ENCODE measurements at places on chromosomes 16 and 17.

DNA sequence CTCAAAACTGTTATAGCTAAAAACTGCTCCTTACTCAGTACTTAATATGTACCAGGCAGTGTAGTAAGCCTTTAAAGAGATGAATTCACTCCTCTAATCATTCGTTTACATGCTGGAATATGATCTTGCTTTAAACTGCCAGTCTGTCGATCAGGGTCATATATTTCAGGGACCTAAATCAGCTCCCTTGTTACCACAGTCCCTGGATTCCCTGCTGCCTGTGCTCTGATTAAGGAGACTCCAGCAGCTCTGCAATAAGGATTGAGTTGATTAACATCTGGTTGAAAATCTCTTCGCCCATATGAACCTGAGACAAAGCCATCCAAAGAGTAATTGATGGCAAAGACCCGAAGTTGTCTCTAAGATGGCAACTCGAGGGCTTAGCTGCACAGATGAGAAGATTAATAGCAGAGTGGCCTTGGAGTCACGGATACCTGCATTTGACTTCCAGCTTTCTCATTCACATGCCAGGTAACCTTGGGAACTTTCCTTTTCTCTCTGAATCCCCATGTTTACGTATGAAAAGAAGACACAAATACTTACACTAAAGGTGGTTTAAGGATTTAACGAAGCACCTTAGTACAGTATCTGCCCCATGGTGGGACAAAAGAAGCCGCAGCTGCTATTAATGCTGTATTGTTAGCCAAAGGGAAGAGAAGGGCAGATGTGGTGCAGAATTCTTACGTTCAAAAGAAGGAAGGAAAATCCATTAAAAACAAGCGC, 68.2 kb downstream of the VAT1L start:
- no peak for DNase-seq

DNA sequence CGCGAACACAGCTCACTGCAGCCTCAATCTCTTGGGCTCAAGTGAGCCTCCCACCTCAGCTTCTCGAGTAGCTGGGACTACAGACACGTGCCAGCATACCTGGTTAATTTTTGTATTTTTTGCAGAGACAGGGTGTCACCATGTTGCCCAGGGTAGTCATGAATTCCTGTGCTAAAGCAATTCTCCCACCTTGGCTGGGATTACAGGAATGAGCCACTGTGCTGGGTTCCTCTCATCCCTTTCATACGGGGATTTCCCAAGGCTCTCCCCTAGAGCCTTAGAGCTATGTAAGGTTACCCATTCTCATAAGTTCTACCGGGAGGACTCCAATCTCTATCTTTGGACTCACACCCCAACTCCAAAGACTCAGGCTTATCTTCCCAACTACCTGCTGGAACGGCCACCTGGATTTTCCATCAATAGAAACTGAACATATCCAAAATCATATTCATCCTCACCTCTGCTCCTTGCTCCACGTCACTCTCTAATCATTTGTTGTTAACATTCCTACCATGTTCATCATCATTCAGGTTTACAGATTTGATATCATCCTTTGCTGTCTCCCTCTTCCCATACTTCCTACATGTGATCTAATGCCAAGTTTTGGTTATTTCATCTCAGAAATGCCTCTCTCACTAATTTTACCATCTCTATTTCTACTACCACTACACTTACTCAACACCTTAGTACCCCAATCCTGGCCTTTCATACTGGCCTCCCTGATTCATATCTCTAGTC, 92.5 kb downstream of the NCOR1 start:
- DNase-seq, result no peak

GRCh38 chr17:2892305-2892971, 96.2 kb downstream of the RAP1GAP2 start:
- DNase-seq, result no peak

GRCh38 chr16:77422196-77422784, 12.5 kb downstream of the ADAMTS18 start:
- DNase-seq, result no peak

DNA sequence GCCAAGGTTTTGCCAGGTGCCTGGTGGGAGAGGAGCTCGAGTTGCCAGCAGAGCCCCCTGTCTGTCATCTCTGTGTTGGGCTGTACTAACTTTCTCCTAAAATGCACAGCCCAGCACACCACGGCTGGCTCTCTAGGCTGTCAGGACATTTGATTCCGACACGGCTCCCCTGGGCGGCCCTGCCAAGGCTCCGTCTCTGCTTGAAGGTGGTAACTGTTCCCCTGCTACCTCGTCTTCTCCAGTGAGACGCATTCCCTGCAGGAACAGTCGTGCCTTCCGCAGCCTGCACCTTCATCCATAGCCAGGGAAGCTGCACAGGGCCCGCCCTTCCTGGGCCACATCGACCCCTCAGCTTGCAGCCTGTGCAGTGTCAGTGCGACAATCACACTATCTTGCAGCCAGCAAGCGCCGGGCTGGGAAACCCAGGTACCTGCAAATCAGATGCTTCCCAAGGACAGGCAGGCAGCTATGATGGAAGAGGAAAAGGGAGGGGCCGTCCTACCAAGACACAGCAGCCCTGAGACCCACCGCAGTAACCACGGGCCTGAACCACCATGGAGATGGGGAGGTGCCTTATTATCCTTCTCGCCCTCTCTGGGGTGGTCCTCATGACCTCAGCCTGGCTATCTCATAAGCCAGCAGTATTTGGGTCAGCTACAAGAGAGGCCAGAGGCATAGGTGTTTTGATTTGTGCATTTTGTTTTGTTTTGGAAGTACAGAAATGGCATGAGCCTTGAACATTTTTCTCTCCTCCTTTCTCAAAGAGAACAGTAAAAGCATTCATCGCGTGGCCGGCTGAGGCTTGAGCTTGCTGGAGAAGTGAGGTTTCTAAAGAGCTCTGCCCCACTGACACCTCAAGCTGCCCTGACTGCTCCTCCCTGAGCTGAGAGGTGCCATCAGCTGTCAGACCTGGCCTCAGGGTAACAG, 361.7 kb upstream of the TNRC6C start:
- no peak for DNase-seq

- DNase-seq, result peak; percentile 6
Observed at GRCh38 chr16:11361701-11362451, 16.6 kb downstream of the RMI2 start.

GRCh38 chr16:75121949-75122568, 5.5 kb upstream of the LDHD start:
- no peak for DNase-seq

- DNase-seq, result no peak
Observed at GRCh38 chr17:47222047-47222446, 12.9 kb downstream of the MYL4 start.

DNA sequence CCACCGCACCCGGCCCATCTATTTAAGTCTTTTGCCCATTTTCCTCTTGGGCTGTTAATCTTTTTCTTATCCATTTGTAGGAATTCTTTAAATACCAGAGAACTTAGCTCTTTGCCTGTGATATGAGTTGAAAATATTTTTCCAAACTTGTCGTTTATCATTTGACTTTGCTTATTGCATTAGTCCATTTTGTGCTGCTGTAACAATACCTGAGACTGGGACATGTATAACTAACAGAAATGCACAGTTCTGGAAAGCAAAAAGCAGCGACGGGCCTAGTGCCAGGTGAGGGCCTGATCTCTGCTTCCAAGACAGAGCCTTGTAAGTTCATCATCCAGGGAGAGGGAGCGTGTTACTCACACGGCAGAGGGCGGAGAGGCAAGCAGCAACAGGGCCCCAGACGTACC, 25.6 kb upstream of the BHLHA9 start:
- DNase-seq, result no peak

DNA sequence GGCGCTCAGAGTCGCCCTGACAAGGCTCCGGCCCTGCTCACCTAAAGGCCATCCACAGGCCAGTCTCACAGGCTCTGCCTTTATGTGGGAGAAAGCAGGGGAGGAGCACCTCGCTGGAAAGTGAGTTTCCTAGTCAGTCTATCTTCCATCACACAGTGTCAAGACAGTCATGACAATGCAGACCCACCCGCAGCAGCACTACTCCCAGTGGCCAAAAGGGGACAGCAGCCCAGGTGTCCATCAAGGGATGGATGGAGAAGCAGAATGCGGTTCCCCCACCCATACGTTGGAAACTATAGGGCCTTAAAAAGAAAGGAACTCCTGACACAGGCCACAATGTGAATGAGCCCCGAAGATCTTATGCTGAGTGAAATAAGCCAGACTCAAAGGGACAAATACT, 226.8 kb downstream of the ENGASE start:
- no peak for DNase-seq

DNA sequence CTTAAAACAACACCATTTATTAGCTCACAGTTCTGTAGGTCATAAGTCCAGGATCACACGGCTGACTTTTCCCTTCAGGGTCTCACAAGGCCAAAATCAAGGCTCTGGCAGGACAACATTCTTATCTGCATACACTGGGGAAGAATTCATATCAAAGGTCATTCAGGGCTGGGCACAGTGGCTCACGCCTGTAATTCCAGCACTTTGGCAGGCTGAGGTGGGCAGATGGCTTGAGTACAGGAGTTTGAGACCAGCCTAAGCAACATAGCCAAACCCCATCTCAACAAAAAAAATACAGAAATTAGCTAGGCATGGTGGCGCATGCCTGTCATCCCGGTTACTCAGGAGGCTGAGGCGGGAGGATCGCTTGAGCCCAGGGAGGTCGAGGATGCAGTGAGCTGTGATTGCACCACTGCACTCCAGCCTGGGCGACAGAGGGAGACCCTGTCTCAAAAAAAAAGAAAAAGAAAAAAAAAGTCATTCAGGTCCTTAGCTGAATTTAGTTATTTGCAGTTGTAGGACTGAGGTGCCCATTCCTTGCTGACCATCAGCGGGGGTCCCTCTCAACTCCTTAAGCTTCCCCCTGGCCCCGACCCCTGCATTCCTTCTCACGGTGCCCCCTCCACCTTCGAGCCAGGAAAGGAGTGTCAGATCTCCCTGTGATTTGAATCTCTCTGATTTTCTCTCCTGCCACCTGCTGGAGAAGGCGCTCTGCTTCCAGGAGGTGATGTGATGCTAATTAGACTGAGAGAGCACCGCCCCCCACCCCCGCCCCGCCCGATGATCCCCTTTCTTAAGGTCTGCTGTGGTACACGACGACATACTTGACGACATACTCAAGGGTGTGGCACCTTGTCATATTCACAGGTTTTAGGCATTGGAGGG, 91.8 kb upstream of the CLEC18A start:
- DNase-seq, result no peak

DNA sequence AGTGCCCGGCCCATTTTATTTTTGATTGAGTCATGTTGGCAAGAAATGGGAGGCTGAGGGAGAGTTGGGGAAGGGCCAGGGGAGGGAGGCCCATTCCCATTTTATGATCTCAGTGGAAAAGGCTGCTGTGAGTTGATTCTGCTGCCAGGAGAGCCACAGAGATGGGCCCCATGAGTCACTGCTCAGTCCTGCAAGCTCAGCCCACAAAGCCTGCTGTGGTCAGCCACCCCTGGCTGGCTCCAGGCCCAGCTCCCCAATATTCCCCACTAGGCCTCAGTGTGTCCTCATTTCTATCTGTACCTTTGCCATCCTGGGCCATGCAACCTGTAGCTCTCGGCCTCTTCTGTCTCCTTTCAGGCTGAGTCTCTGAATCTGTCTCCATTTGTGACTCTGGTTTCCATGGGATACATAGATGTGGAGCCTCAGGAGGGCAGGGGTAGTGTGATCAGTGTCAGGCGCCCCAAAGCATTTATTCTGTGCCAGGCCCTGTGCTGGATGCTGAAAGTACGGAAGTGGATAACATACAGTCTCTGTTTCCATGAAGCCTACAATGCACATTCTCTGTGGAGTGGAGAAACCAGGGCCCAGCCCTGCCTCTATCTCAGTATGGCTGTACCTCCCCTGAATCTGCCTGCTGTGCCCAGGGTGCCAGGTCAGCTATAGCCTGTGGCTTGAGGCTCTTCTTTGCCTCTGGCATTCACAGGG, 1.9 kb upstream of the PLEKHG4 start:
- DNase-seq, result no peak

GRCh38 chr16:87459027-87459426, 33.8 kb downstream of the ZCCHC14 start:
- DNase-seq, result no peak

- DNase-seq, result no peak
Observed at GRCh38 chr17:48869821-48870318, 22.7 kb upstream of the ATP5MC1 start.

DNA sequence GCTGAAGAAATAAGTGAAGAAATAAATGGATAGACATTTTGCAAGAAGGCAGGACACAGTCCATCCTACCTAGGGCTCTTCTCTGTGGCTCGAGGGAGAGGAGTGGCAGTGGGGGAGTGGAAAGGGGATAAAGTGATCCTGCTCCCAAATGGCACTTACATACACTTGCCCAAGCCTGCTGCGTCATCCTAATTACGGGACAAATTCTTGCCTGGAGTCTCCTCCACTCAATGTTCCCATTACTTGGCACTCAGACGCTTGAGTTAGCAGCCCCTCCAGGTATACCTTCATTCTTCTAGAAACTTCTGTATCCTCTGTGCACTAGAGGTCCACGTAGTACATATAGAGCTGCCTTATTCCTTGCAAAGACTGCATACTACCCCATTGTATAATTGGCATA, 15.7 kb upstream of the MAP3K14 start:
- DNase-seq, result no peak

DNA sequence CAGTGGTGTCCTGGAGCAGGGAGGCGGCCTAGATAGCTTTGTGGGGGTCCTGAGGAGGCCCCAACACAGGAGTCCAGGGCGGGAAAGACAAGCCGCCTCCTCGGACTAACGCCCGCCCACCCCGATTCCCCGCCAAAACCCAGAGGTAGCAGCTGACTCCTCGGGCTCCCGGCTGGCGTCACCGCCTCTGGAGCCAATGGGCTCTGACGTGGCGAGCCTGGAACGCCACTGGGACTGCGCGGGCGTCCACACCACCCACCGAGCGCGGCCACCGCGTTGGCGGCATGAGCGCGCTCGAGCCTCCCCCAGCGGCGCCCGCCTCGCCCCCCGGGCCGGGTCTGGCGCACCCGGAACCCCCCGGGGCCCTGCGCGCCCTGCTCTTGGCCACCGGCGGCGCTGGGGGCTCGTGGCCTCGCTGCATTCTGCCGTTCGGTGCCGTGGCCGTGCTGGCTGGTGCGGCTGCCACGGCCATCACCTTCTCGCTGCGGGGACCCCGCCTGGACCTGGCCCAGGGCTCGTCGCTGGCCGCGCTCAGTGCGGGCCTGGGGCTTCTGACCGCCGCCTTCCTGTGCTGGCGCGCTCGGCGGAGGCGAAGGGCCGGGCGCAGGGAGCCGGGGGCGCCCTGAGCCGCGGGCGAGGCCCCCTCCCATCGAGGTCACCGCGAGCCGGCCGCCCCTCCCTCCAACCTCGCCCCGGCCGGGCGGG, 3.4 kb upstream of the NTN3 start:
- DNase-seq, result no peak

GRCh38 chr17:42180411-42180921, 476 bp downstream of the KCNH4 start:
- no peak for DNase-seq

DNA sequence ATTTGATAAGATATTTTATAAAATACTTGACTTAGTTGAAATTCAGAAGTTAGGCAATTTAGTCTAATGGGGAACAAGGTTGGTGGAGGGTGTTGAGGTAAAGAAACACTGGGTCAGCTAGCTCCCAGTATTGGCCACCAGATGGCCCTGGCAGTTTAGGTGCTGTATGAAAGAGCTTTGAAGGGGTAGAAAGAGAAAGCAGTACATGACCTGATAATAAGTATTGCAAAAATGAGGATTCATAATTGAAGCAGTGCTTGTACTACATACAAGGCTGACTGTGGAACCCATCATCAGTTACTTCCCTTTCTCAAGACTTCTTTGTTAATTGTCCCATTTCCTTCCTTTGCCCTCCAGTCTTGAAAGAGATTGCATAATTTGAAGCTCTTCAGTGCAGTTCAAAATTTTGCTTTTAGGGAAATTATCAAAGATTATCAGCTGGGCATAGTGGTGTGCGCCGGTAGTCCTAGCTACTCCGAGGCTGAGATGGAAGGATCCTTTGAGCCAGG, 29.4 kb downstream of the TANC2 start:
- peak; percentile 27 for DNase-seq

- DNase-seq, result no peak
Observed at GRCh38 chr16:11203111-11203623, 52.8 kb downstream of the SOCS1 start.

All from CD4-positive, alpha-beta T cell treated with Interferon gamma for 1 hour (primary cell).